ENCODE measurements at places on chromosomes 16 and 17.
A peak's percentile ranks its signal among the peaks of the same experiment; 100 is the strongest.

DNA sequence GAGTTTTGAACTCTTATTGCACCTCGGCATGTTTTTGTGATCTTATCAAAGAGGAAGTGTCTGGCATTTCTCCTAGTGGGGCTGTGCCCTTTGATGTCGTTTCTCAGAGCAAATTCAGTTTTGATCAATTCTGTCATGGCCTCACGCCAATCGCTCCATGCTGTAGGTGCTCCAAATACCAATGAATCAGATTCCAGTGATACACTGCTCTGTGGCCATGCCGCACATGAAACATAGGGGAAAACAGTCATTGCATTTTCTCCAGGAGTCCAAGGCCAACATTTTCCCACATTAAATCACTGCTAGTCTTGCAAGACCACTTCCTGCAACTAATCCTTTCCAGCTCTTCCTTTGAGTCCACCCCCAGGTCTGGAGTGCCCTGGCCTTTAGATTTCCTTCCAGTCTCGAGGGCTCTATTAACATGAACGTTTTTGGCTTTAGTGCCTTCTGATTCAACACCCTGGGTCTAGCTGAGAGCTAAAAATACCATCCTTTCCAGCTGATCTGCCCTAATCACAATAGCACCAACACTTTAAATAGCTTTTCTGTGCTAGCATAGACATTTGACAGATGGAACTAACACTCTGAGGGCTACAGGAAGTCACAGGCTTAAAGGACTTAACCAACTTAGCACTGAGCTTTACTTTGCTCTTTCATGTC lies 18.2 kb upstream of the RASL10B start:
- DNase-seq: peak; percentile 95

- peak; percentile 59 for DNase-seq
These were observed 92.7 kb downstream of the ABCC1 start for GRCh38 chr16:16042076-16042475.

- no peak for DNase-seq
These were observed 186.5 kb upstream of the CCL2 start for GRCh38 chr17:34068571-34068970.

DNA sequence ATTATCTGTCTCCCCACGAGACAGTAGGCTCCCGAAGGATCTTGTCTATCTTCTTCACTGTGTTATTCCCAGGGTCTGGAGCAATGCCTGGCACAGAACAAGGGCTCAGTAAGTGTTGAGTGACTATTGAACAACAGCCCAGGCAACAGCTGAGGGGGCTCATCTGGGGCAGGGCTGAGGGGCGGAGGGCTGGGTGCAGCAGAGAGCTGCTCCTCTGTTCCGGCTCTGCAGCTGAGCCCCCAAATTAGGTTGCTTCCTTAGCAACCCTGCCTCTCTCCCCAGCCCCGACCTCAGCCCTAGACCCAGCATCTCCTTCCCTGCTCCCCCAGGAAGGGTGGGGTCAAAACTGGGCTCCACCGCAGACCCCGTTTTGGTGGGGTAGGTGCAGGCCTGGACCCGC lies 32.2 kb downstream of the ITGAE start:
- DNase-seq: no peak

DNA sequence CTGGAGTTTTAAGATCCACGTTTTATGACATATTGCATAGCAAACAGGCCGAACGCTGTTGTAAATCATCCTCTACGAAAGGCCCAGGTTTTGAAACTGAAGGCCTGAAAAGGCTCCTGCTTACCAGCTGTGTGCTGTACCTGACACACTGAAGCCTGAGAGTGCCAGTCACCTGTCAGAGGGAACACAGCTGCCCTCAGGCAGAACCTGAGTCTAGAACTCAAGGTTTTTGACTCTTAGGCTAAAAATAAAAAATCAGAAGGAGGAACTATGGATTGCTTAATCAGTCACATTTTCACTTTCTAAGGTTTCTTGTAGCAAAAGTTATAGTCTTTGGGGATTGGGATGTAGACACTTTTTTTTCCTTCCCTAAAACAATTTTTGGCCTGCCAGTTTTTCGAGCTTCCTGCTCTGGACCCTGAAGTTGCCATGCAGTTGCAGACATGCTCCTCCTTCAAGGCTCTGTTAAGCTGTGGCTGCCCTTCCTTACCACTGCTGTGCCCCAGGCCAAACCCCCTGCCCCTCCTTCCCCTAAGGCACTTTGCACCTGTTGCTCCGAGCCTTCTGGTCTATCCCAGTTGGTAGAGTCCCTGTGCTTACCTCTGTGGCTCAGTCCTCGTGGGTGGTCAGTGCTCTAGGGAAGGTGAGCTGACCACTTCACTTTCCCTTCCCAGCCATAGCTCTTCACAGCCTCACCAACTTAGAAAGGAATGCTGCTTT lies 56.6 kb downstream of the TENT4B start:
- no peak for DNase-seq

- no peak for DNase-seq
These were observed 4.7 kb downstream of the KCTD5 start for GRCh38 chr16:2686912-2687507.

DNA sequence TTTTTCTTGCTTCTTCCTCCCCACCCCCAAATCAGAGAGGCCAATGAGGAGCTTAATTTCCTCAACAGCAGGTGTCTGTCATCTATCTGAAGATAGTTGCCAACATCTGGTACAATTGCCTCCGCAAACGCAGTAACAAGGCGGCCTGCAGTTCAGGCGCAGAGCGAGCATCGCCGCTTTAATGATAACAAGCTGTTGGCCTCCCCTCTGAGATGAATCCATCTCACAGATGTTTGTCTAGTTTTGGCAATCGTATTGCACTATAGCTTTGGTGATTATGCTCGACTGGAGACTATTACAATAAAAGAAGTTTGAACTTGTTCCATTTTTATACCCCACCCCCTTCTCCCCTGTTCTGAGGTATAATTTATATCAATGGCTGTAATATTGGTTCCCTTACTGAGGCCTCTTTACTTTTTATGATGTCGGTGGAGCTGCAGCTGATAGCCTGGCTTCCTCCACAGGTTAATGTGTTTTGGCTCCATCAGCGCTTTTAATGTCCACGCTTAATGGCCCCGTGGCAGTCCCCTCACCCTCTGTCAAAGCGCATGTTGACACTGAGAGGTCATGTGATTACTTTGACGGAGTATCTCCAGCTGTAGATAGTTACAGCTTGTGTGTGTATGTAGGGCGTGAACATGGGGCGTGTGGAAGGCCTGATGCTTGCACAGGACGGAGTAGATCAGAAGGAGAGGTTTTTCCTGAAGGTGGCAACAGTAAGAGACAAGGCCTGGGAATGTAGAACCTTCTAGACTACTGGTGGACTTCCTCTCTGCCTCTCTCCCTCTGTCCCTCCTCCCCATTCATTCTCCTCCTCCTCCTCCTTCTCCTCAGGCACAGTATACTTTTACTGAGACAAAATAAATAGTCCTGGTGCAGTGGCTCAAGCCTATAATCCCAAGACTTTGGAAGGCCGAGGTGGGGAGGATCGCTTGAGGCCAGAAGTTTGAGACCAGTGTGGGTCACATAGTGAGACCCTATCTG lies 164.7 kb downstream of the MSI2 start:
- no peak for DNase-seq

- no peak for DNase-seq
These were observed 98.3 kb downstream of the PRKCA start for GRCh38 chr17:66400698-66401097.

- DNase-seq: no peak
These were observed 9.6 kb upstream of the RNF112 start for GRCh38 chr17:19401321-19402010.

DNA sequence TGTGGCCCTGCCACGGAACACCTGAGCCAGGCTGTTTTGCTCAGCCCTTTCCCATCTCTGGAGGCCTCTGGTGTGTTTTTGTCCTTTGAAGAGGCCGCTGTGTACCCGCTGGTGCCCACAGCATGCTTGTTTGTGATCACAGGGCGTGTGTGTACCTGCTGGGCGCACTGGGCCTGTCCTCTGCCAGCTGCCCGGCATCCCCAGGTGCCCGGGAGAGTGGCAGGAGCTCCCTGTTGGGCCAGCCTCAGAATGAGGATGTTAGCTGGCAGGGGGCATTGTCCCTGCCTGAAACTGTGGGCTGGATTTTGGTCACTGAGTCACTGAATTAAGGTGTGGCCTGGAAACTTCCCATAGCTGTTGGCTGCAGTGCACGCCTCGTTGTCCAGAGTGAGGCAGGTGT lies 31.1 kb downstream of the BAIAP2 start:
- no peak for DNase-seq

GRCh38 chr16:77744141-77744540 lies 21.8 kb downstream of the NUDT7 start:
- no peak for DNase-seq

- no peak for DNase-seq
These were observed 18.5 kb downstream of the NME3 start for GRCh38 chr16:1752853-1753252.

DNA sequence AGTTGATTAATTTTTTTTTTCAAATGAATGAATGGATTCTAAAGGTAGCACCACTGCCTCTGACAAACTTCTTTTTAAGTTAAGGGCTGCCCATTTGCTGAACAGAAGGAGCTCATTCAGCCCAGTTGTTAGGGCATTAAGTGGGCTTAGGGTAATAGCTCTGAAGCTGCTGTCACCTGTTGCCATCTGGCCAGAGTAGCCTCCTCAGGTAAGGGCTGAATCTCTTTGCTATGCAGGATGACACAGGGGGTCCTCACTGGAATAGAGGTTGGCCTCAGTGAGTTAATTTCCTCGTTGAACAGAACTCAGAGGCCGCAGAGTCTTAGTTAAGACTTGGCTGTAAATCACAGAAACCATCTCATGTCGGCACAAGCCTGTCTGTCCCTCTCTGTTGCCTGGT lies 232.8 kb downstream of the CCDC182 start:
- DNase-seq: no peak

- DNase-seq: no peak
These were observed 1336.6 kb upstream of the CDH8 start for GRCh38 chr16:63372815-63373214.

DNA sequence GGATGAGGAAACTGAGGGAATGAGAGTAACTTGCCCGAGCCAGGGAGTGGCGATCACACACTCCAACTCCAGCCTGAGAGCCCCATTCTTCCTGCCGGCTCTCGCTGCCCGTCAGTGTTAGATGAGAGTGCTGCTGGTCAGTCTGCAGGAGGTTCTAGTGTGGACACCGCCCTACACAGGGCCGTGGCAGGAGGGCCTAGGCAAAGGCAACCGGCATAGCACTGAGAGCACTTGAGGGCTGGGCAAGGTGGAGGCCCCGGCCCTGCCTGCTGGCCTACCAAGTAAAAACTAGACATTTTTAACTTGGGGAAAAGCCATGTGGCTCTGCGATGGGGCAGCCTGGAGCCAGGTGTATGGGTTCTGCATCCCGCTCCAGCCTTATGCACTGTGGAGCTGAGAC lies 354.8 kb downstream of the SEC14L1 start:
- no peak for DNase-seq

GRCh38 chr17:49337884-49338283 lies 24.2 kb downstream of the ZNF652 start:
- no peak for DNase-seq

DNA sequence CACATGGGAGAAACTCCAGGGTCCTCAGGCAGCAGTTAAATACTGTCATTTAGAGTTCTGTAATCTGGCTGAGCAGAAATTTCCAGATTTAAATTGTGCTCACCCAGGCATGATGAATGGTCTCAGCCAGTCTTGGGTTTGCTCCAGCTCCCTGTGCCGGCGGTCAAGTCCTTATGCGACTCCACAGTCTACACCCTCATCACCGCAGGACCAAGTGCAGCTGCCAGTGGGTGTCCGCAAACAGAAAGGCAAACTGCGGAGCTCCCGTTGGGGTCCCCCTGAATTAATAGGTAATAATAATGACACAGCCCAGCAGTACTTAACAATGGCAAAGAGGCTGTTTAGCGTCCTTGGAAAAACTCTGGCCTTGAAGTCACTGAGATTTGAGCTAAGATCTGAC lies 3.9 kb upstream of the CACNG4 start:
- DNase-seq: no peak

DNA sequence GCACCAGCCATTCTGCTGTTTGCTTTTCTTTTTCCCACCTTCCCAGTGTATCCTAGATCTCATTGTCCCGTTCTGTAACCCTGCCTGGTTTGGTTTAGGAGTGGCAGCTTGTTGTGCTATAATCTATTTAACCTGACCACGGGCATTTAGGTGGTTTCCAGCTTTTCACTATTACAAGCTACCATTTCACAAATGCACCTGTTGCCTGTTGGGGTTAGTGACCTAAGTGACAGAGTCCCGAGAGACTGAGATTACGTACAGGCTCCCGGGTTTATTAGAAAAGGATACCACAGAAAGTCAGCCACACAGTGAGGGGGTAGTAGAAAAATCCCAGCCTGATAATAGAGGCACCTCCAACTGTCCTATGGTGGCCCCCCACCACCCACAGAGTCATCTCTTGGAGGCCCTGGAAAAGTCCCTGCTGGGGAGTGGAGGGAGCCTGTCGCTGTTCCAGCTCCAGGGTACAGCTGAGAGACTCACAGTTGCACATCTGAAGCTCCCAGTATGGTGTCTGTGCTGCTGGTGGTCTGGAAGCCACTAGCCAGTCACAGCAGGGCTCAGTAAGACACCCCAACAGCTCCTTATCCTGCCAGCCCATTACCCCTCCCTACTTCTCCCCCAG lies 21.2 kb downstream of the CLEC16A start:
- DNase-seq: no peak

- no peak for DNase-seq
These were observed 690.4 kb upstream of the RBFOX1 start for GRCh38 chr16:6642271-6642670.

- no peak for DNase-seq
These were observed 54.8 kb downstream of the VMP1 start for GRCh38 chr17:59762049-59762823.

GRCh38 chr16:87602821-87603683 lies 744 bp downstream of the JPH3 start:
- no peak for DNase-seq

GRCh38 chr17:13378361-13378760 lies 223.4 kb downstream of the HS3ST3A1 start:
- DNase-seq: no peak

GRCh38 chr17:75032720-75033280 lies 14.0 kb downstream of the ATP5PD start:
- no peak for DNase-seq

- no peak for DNase-seq
These were observed 29.2 kb upstream of the VAT1L start for GRCh38 chr16:77759201-77759600.

DNA sequence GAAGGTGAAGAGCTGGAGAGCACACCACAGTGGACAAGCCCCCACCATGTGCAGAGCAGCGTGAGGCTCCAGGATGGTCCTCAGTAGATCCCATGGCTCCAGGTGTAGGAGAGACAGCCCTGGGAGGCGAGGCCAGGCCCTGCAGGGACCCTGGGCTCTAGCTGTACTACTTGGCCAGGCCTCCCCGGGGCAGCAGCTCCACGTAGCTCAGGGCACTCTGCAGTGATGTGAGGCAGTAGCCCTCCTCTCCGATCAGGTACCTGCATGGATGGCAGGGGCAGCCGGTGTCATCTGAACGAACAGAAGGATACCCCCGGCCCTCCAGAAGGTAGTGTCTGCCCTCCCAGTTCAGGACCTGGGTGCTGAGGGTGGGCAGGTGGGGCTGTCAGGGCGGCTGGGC lies 6.2 kb upstream of the SPATA2L start:
- no peak for DNase-seq

- no peak for DNase-seq
These were observed 311.4 kb downstream of the SOX9 start for GRCh38 chr17:72432143-72432621.
